ENCODE measurements at places on chromosomes 12 and 14.

DNA sequence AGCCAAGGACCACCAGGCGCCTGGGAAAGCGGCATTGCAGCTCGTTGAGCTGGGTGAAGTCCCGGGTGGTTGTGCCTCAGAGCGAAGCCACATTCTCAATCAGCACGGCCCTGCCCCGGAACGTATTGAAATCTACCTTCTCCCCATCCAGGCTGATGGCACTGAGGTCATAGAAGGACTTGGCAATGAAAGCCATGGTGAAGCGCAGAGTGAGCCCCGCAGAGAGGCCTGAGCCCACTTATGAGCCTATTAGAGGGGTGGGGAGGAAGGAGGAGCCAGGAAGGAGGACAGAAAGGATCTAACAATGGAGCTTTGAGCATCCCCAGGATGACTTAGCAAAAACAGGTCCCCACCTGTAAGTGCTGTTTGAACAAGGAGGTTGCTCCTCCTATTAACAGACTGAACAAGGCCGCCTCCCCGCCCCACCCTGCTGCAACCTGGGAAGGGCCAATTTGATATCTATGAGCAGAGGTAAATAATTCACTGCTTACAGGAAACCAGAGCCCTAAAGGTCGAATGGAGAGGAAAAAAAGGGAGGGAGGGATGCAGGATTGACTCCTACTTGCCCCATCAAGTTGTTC is at the start of gene GPX2:
Gene GPX2 (minus strand): TSS at position 215 of the 581 bp plus-strand sequence. CDS start 19 bp downstream, at position 196.
- DNase-seq: no peak

GRCh38 chr12:47762850-47763465 is 4.3 kb upstream of the RAPGEF3 start:
- no peak for DNase-seq

DNA sequence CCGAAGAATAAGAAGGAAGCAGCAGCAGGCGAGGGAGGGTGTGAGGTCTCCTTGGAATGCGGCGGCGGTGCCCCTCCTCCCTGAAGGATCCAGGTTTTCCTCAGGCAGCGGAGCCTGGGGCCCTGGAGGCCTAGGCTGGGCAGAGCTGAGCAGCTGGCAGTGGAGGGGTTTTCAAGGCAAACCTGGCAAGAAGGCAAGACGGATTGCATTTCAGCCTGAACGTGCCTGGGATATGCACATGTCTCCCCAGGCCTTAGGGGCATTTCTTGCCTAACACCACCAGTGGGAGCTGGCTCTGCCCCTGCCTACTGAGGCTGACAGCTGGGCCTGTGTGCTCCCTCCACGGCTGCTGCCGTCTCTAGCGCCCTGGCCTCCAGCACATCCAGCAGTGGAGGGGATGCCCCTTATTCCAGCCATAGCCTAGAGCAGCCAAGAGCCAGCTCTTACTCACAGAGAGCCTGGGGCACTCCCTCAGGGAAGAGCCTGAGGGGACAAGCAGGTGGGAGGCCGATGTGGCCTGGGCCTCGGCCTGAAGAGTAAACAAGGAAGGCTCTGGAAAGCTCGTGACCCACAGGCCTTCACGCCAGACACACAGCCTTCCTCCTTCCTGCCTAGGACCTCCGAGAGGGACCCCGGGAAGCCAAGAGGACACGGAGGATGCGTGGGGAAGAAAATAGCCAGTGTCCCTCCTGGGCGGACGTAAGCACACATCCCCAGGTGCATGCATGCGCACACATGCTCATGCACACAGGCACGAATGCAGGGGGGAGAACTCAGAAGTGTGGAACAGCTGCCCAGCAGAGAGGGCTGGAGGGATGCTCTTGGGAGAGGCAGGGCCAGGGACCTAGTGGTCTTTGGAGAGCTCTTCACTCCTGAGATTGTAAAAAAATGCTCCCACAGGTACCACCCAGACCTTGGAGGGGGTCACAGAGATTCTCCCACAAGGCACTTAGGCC is 23.0 kb upstream of the EIF2B2 start:
- no peak for DNase-seq

- no peak for DNase-seq
Observed at GRCh38 chr12:124722878-124723277, 140.8 kb downstream of the SCARB1 start.
